ENCODE measurements at places on chromosomes 7 and 10.
A peak's percentile ranks its signal among the peaks of the same experiment; 100 is the strongest.

DNA sequence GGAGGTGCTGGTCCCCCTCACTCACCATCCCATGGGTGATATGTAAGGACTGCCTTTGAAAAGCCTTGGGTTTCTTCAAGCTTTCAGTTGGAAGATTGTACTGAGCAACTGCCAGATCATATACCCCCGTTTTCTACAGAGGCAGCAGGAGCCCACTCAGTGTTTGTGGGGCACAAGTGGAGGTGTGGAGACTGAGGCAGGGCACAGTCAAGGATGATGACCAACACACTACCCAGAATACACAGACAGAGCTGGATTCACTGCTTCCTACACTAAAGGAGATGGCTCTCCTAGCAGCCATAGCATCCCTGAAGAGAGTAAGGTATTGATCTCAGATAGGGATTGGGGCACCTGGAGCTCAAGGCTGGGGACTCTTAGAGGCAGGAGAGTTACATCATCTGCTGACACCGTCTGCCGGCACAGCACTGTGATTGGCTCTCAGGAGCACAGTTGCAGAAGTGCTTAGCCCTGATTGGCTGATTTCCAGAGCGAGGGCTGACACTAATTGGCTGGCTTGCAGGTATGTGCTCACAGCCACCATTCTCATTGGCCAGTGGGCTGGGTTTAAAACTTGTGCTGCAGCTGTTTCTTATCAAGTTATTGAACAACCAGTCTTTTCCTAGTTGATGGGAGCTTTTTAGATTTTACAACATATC, 77.9 kb upstream of the PFKP start:
- no peak for DNase-seq

GRCh38 chr7:91191771-91192170, 72.5 kb upstream of the FZD1 start:
- DNase-seq: no peak

GRCh38 chr7:112806156-112806555, 16.0 kb upstream of the TMEM168 start:
- no peak for DNase-seq

GRCh38 chr10:24462291-24462813, 253.4 kb downstream of the KIAA1217 start:
- no peak for DNase-seq

GRCh38 chr10:77727481-77727880, 89.9 kb upstream of the KCNMA1 start:
- DNase-seq: no peak

DNA sequence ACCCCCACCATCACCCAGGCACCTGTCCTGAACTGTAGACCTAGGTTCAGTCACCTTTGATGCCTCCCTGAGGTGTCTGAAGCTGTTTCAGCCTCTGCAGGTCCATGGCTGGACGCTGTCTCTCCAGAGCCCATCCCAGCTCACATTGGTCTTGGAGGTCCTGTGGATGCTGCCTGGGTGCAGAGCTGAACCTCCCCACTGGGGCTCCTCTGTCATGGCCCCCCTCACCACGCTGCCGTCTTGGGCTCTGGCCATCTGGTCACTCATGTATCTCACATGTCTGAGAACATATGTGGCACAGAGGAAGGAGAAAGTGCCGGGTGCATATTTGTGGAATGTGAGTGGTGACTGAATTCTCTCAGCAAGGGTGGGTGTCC, 108.9 kb downstream of the NKX6-2 start:
- DNase-seq: no peak

- DNase-seq: no peak
Observed at GRCh38 chr7:155761162-155761561, 51.1 kb downstream of the SHH start.

- DNase-seq: no peak
Observed at GRCh38 chr10:77593771-77594470, 43.7 kb downstream of the KCNMA1 start.

DNA sequence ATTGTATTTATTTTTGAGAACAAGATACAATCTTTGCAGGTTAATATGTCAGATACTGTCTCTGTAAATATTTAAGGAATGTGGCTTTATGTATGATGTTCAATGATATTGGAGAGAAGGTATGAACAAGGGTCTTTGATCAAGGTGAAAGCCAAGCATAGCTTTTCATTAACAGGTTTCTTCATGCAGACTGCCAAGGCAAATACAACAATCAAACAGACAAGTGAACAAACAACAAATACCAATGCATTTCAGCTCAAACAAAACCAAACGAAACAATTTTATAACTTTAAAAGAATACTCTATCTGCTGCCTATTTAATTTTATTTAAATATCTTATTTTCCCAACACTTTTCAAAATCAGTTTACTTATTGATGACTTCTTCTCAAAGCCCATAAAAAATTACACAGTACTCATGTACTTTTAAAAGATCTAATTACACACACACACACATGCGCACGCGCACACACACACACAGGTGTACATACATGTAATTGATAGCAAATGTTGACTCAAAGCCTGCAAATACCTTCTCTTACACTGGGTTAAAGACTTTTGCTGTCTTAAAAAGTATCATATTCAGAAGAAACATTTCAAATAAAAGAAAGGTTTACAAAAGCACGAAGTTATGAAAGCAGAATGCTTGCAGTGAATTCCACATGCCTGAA, 201.1 kb upstream of the CCDC6 start:
- no peak for DNase-seq

DNA sequence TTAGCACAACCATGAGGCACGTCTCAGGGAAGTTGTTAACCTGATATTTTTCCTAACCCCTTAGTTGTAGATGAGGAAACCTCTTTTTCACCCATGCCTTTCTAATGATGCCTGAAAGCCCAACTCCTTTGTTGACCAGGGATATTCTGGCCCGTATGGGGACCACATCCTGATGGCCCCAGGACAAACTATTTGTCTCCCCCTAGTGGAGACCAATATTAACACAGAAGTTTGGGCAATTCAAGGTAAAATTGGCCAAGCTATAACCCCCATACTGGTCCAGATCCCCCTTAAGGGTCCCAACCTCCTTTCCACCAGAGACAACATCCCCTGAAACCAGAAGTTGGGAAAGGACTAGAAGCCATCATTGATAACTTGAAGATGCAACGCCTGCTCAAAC, 893.3 kb downstream of the SORCS1 start:
- DNase-seq: no peak

- peak; percentile 82 for DNase-seq
Observed at GRCh38 chr7:44633254-44634186, 27.1 kb downstream of the OGDH start.

DNA sequence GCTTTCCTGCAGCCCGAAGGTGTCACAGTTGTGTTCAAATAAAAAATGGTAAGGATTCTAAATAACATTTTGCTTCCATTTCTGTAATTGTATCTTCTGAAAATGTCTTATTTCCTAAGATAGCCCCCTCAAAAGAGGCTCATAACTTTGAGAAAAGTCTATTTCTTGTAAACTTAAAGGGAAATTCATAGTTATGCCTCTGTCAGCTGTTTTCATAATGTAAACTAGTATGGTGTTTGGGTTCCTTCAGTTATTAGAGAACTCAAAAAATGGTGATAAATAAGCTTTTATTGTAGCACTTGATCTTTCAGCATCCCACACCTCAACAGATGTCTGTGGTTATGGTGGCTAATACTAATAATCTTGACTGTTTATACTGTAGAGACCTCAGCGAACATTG, 57.1 kb downstream of the KLHDC10 start:
- no peak for DNase-seq

DNA sequence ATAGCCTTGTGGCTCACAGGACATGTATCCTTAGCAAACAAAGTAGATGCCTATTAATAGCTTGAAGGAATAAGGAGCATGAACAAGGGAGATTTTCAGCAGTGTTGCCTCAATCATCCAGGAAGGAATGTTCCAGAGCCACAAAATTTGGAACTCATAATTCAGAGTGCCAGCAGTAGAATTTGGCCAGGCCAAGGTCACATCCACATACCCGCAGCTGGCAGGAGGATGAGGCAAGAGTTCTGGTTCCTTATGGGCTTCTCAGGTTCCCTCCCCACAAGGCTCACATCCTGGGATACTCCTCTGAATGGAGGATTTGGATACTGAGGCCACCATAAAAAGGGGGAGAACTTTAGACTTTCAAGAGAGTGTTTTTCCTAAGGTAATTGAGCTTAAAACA, 45.8 kb downstream of the SUFU start:
- DNase-seq: no peak

GRCh38 chr7:47678641-47679380, 96.9 kb upstream of the TNS3 start:
- DNase-seq: no peak

DNA sequence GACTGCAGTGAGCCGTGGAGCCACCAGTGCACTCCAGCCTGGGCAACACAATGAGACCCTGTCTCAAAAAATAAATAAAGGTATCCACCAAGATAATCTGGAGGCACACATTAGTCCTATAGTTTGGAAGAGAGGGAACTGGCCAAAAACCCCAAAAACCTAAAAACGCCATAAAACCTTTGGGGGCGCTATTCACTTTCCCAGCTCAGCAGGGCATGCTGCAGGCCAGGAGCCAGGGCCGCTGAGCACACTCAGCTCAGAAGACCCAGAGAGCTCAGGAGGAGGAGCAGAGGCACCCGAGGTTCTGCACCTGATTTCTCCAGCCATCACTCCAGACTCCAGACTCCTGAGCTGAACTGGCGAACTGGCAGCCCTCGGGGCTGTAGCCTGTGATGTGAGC, 167.2 kb upstream of the IMMP2L start:
- DNase-seq: no peak

DNA sequence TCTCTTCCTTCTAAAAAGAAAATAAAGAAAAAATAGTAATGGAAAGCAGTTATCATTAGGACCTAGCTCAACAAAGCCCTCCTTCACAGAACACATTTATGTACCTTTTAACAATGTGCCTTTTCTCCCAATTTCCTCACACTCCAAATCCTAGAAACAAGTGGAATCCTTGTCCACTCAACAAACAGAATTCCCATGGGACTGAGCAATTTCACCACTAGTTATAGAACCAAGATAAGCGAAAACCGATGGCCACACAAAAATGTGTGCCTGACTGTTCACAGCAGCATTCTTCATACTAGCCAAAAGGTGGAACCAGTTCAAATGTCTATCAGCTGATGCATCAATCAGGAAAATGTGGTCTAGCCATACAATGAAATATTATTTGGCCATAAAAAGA, 17.3 kb downstream of the DCLRE1C start:
- DNase-seq: no peak

- peak; percentile 30 for DNase-seq
Observed at GRCh38 chr10:117736655-117737054, 194.1 kb downstream of the EMX2 start.

DNA sequence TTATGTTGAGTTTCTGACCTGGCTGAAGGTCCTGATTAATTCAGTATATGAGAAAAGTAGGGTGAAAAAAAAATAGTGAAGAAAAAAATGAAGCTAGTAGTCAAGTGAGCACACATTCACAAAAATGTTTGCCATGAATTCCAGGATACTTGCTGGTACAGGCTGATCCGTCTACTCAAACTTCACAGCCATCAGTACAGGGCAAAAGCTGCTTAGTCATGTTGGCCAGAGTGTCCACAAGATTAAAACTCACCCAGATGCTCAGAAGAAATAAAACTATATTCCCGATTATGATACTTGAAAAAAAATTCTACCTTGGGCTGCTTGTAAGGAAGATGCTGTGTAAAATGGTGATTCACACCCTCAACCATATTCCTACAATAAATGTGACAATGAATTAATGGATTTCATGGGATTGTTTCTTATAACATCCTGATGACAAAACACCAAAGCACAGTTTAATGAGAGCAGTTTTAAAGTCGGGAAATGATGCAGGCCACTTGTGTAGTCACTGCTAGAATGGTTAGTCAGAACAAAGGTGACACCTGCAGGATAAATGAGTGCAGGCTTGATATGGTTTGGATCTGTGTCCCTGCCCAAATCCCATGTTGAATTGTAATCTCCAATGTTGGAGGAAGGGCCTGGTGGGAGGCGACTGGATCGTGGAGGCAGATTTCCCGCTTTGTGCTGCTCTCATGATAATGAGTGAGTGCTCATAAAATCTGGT, 49.2 kb upstream of the ANKRD1 start:
- DNase-seq: no peak

DNA sequence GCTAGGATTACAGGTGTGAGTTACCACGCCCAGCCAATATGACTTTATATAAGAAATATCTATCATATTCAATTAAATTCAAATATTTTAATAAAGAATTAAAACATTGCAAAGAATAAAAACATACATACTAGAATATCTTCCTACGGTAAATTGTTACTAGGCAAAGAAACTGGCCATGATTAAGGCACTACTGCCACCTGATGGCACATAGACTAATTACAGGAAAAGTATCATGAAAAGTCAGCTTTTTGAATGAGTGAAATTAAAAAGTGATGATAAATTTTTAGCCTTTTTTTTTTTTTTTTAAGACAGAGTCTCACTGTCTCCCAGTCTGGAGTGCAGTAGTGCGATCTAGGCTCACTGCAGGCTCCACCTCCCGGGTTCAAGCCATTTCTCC, 30.9 kb downstream of the MRPS33 start:
- DNase-seq: no peak

- DNase-seq: no peak
Observed at GRCh38 chr7:144529269-144529926, 125.9 kb upstream of the NOBOX start.

DNA sequence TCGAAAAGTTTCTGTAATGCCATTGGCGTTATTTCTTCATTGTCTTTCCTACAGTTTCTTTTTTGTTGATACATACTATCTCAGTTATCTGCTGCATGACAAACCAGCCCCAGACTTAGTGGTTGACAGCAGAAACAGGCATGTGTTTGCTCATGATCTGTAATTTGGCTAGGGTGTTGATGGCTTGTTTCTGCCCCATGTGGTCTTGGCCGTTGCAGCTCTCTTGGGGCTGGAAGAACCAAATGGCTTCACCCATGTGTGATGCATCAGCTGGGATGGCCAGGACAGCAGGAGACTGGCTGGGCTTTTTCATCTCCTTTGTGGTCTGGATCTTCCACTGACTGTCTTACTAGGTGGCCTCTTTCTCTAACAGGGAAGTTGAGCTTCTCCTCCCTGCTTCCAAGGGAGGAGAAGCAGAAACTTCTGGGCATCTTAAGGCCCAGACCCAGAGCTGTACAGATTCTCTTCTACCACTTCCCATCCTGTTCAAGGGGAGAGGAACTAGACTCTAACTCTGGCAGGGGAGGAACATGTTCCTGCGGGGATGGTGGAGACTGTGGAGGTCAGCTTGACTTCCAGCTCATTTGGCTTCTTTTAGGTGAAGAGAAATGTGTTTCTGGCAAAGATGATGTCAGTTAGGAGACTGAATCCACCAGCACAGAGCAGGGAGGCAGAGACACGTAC, 89.3 kb downstream of the FANK1 start:
- DNase-seq: no peak

- DNase-seq: no peak
Observed at GRCh38 chr10:92640107-92640506, 47.2 kb downstream of the KIF11 start.

- no peak for DNase-seq
Observed at GRCh38 chr10:83574770-83575169, 564.5 kb upstream of the GHITM start.

GRCh38 chr10:132978542-132978941, 36.2 kb upstream of the CFAP46 start:
- DNase-seq: no peak

- DNase-seq: no peak
Observed at GRCh38 chr10:76915316-76915715, 722.3 kb downstream of the KCNMA1 start.

All from LoVo (cell line).